CD4-positive, alpha-beta T cell treated with Interleukin-1 beta for 1 hour (primary cell): ENCODE measurements at places on chromosomes 2 and 18.

- DNase-seq: no peak
Measured at GRCh38 chr18:12820506-12820905, 63.5 kb downstream of the PTPN2 start.

DNA sequence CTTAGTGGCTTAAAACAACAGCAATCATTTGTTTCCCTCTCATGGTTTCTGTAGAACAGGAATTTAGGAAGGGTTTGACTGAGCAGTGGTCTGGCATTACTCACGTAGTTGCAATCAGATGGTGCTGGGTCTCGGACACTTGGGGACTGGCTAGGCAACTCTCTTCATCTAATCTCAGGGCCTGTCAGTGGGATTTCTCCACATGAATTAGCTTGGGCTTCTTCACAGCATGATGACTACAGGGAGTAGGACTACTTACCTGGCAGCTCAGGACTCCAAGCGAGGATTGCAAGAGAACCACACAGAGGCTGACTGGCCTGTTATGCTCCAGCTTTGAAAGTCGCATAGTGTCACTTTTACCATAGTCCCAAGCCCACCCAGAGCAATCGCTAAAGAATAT is 125.1 kb downstream of the TTC27 start:
- DNase-seq: no peak

GRCh38 chr18:22637787-22638186 is 220.1 kb upstream of the CTAGE1 start:
- no peak for DNase-seq

GRCh38 chr2:159737292-159737916 is 25.1 kb downstream of the MARCHF7 start:
- no peak for DNase-seq
